ENCODE measurements at places on chromosomes 7 and 10.
A peak's percentile ranks its signal among the peaks of the same experiment; 100 is the strongest.

DNA sequence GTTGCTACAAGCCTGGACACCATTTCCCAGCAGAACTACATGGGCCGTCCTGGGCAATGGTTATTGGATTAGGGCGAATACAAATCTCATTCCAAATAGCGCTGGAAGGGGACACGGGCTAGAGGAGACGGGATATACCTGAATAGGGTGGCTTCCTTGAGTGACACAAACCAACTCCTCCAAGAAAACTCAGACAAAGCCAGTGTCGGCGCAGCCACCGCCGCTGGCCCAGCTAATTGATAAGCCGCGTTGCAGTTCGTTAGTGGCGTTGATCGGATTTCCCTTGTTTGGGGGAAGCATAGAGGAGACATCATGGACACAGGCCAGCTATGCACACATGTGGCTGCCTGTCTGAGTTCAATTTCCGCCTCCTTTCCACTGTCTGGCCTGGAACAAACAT, 55.7 kb downstream of the EBF3 start:
- no peak for DNase-seq

DNA sequence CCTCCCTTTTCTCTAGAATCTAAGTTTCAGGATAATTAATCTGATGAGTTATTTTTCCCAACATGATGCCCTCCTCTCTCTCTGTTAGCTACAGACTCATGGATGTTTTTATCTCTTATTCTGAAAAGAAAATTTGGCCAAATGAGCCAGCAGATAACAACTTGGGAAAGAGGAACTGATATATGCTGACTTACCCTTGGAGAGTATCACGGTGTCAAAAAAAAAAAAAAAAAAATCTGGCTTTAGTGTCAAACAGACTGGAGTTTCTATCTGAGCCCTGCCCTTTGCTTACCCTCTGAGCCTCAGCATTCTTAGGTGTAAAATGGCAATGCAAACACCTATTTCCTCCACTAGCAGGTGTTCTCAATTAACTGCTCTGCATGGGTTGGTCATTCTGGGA, 190.4 kb downstream of the AHR start:
- peak; percentile 68 for DNase-seq

DNA sequence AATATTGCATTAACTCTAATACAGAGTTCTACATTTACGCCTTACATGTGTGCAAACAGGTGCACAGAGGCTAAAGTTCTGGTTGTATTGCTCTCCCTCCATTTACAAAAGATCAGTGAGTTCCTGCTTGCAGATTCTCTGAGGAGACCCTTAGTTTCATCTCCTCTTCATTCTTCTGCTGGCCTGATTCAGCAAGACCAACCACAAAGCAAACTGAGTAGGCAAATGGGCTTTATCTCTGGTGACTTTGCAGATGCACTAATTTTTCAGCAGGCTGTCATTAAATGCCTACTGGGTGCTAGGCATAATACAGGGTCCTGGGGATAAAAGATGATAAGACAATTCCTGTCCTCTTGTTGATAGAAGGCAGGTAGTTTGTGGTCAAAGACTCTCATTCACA, 56.4 kb downstream of the MET start:
- DNase-seq: no peak

- DNase-seq: no peak
Observed at GRCh38 chr7:1850976-1851571, 181.0 kb downstream of the ELFN1 start.

GRCh38 chr10:124376411-124376810, 42.3 kb downstream of the OAT start:
- DNase-seq: no peak
